ENCODE measurements at places on chromosomes 2 and 18. TPM values are rescaled to one million over a fixed set of nuclear protein-coding genes. Genes with fewer than 3 reads are reported as not detected.

COLEC11 gene
- 0.31 TPM for total RNA-seq

DQX1 gene
- total RNA-seq: 4.2 TPM

GCG gene
- not detected for total RNA-seq

ALPI gene
- total RNA-seq: not detected

FAM110C gene
- total RNA-seq: 19.0 TPM

DSG4 gene
- total RNA-seq: under 0.01 TPM

OTOF gene
- total RNA-seq: not detected

UGT1A8 gene
- not detected for total RNA-seq

HDHD2 gene
- total RNA-seq: 23.0 TPM

SS18 gene
- total RNA-seq: 64.1 TPM

SNORC gene
- 1.2 TPM for total RNA-seq

TNFRSF11A gene
- 0.16 TPM for total RNA-seq

All from hair follicular keratinocyte (primary cell).